C1 segment of cervical spinal cord (tissue), 14 donors: ENCODE measurements at places on chromosomes 11 and 22.

- no peak for DNase-seq
These were observed 8.7 kb upstream of the PAX6 start for GRCh38 chr11:31819621-31820437.

GRCh38 chr22:35761037-35761436, 43.4 kb downstream of the APOL5 start:
- no peak for DNase-seq

DNA sequence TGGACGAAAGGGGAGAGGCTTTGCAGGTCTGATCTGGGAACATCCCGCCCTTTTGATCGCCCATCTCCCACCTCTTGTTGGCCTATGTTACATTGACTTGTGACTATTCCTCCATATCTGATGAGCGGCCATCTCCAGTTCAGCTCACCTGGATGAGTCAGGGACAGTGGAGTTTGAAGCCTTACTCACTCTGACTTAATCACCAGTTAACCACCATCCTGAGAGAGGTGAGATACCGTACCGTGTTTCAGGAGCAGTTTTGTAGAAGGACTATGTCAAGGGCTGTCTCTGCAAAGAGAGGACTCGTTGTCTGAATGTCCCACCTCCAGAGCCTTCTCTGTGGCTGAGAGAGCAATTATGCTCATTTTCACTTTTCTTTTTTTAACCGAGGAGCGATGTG, 771.7 kb downstream of the NTM start:
- DNase-seq: no peak

DNA sequence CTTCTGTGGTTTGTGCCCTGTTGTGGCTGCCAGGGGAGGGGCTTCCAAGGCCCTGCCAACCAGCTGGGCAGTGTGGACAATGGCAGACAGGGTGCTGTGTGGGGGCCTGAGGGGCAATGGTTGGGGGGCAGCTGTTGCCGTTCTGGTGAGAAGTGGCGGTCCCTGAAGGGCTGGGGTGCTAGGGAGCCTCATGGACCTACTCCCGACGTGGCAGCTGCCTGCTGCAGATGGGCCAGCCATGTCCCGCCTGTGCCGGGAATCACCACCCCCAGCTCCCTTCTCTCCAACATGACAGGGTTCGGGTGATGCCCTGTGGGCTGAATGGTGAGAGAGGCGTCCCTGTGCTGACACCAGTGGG, 74.2 kb downstream of the KCNQ1 start:
- DNase-seq: no peak

- no peak for DNase-seq
These were observed 52.4 kb downstream of the SYT13 start for GRCh38 chr11:45233804-45234170.

- no peak for DNase-seq
These were observed 52.8 kb downstream of the OSBP2 start for GRCh38 chr22:30747493-30747892.

- DNase-seq: no peak
These were observed 204.9 kb downstream of the CSNK2A3 start for GRCh38 chr11:11148104-11148509.

DNA sequence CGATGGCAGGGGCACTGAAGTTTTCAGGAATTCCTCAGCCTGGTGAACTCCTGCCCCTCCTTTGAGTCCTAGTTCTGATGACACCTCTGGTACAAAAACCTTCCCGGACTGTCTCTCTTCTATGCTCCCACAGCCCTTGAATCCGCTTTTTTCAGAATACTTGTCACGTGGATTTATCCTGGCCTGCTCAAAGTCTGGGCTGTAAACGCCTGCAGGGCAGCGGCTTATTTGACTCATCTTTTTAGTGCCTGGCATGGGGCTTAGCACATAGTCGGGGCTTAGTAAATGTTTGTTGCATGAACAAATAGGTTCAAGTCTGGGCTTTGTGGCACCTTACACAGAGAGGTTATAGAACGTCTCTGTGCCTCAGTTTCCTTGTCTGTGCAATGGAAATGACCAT, 13.4 kb upstream of the KCNJ11 start:
- DNase-seq: no peak

- DNase-seq: no peak
These were observed 2.4 kb upstream of the HEPACAM start for GRCh38 chr11:124938206-124938765.

DNA sequence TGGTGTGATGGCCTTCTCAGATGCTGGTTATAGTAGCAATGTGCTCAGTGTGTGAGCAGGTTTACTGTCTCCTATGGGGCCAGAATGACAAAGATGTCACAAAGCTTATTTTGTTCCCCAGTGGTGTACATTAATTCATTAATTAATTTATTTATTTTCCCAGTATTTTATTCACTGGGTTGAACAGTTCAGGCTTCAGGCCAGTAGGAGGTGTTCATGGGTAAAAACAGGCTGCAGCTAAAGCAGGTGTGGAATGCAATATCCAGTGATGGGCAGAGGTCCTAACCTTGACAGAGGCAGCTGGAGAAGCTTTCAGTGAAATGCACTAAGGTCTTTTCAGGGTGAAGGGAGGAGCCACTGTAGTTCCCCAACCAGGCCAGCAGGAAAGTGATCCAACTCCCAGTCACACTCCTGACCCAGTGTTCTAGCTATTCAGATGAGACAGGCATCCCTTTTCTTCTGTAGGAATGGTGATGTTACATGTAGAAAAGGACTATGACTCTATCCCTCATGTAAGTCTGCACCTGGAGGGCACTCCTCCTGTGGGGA, 7.8 kb upstream of the FANCF start:
- DNase-seq: no peak
